ENCODE measurements at places on chromosomes 16 and 17.

GRCh38 chr16:9138021-9138680, 46.7 kb downstream of the HAPSTR1 start:
- no peak for DNase-seq

GRCh38 chr16:67458121-67458641, 22.8 kb downstream of the ATP6V0D1 start:
- no peak for DNase-seq

GRCh38 chr17:45003877-45004276, 35.8 kb upstream of the C1QL1 start:
- no peak for DNase-seq

- DNase-seq = no peak
Measured at GRCh38 chr17:46854948-46855347, 3.6 kb downstream of the WNT9B start.

GRCh38 chr17:74133740-74134139, 69.7 kb upstream of the RPL38 start:
- no peak for DNase-seq

DNA sequence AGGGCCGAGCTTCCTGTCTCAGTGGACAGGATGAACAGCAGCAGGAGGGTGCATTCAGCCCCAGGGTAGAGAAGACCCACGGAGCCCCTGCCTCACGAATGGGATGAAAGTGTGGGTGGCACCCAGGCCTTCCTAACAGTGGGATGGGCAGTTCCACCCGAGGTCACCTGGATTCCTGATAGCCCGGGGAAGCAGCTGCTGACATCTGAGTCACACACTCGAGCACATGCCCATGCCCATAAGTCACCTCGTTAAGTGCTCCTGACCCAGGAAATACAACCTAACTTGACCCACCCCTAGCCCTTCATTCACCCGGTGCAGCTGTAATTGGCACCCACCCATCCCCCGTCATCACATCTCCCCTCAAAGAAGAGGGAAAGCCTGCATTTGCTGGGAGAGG, 85.3 kb upstream of the FOXF1 start:
- no peak for DNase-seq

- no peak for DNase-seq
Measured at GRCh38 chr17:45135978-45136791, 698 bp downstream of the ACBD4 start.

DNA sequence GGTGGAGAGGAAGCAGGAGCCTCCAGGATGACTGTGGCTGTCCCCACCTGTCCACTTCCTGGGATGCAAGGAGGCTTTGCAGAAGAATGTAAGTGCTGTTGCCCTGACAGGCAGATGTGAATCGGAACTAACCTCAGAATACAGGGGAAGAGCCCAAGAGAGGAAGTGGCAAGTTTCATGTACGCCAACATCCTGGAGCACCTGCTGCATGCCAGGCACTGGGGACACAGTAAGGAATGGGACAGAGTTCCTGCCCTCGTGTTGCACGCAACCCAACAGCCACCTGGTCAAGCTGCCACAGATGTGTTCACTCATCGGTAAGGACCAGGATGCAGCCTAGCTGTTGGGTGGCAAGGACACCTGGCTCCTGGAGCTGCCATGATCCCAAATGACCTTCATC, 98.6 kb upstream of the RPL38 start:
- no peak for DNase-seq

DNA sequence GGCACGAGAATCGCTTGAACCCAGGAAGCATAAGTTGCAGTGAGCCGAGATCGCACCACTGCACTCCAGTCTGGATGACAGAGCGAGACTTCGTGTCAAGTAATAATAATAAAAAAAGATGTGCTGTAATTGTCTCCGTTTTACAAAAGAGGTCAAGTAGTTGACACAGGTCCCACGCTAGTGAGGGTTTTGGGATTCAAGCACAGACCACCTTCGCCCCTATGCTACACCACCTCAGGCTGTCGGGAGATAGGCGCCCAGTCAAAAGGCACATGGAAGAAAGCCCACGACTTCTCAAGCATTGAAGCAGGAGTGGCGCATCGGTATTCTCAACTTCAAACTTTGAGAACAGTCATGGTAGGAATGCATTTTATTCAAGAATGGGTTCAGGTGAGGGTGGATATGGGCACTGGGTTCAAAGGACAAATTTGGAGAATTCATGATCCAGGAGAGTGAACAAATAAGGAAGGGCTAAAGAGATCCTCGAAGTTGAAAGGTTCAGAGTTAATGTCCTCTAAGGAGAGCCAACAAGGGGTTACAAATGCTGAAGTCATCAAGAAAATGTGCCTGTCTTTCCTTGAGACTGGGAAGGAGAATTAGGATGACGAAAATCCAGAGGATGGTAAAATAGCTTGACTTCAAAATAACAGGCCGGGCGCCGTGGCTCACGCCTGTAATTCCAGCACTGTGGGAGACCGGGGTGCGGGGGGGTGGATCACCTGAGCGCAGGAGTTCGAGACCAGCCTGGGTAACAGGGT, 1.4 kb upstream of the AMZ2 start:
- DNase-seq = no peak

DNA sequence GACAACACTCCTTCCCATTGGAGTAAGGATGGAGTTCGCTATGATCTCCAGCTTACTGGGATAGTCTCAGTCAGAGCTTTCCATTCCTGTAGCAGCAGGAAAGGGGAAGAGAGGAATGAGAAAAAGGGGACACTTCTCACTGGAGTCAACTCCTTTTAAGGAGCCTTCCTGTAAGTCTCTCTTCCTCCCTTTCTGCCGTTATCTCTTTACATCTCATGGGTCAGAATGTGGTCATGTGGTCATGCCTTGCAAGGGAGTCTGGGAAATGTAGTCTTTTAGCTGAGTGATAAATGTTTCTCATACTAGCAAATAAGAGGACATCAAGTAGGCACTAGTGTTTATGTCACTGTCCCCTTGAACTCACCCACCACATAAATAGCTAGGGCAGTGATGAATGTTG, 227.3 kb downstream of the HAPSTR1 start:
- no peak for DNase-seq

DNA sequence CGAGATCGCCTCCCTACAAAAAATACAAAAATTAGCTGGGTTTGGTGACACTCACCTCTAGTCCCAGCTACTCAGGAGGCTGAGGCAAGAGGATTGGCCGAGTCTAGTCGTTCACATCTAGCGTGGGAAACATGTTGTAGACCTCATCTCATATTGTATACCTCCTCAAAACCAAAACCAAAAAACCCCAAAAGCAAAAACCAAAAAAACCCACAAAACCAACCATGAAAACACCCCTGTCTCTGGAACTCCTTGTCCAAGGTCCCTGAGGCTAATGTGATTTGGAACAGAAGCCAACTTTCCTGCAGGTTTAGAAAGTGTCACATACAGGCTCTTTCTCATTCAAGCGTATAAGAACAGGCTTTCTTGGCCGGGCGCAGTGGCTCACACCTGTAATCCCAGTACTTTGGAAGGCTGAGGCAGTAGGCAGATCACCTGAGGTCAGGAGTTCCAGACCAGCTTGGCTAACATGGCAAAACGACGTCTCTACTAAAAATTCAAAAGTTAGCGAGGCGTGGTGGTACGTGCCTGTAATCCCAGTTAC, 29.0 kb downstream of the RAB11FIP3 start:
- no peak for DNase-seq

GRCh38 chr16:68754084-68754792, 17.1 kb downstream of the CDH1 start:
- DNase-seq = no peak

DNA sequence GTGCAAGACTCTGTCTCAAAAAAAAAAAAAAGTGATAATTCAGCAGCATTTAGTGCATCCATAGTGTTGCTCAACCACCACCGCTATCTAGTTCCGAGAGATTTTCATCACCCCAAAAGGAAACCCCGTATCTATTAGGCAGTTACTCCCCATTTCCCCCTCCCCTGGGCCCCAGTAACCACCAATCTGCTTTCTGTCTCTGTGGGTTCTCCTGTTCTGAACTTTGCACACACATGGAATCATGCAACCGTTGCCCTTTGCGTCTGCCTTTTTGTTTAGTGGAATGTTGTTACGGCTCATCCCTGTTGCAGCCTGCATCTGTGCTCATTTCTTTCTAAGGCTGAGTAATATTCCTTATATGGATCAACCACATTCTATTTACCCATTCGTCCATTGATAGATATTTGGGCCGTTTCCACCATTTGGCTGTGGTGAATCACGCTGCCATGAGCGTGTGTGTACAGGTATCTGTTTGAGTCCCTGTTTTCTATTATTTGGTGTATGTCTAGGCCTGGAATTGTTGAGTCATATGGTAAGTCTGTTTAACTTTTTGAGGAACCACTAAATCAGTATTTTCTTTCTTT, 8.7 kb upstream of the SYNGR2 start:
- DNase-seq = no peak

- DNase-seq = no peak
Measured at GRCh38 chr17:35799942-35800341, 4.5 kb upstream of the MMP28 start.

DNA sequence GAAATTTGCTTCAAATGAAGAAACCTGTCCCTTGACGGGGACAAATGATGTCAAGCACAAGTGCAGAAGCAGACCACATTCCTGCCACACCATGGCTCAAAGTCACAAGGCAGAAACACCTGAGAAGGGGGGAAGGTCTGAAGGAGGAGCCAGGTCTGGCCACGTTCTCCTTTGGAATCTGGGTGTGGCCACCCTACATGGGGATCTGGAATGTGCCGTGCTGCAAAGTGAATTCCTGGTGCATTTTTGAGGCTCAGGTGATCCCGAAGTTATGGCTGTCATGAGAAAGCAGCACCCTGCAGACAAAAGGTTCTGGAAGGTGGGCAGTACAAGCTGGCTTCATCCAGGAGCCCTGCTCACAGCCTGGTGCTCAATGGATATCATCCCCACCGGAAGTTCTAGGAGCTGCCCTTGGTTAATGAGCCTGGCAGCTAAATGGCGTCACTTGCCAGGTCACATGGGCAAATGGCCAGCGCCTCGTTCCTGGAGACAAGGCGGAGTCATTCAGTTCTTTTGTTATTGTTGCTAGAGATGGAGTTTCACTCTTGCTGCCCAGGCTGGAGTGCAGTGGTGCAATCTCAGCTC, 20.1 kb upstream of the ADCY9 start:
- no peak for DNase-seq

GRCh38 chr17:47888293-47888692, 7.7 kb upstream of the SP2 start:
- DNase-seq = no peak

GRCh38 chr17:81884520-81884919, 6.9 kb downstream of the ALYREF start:
- DNase-seq = no peak

DNA sequence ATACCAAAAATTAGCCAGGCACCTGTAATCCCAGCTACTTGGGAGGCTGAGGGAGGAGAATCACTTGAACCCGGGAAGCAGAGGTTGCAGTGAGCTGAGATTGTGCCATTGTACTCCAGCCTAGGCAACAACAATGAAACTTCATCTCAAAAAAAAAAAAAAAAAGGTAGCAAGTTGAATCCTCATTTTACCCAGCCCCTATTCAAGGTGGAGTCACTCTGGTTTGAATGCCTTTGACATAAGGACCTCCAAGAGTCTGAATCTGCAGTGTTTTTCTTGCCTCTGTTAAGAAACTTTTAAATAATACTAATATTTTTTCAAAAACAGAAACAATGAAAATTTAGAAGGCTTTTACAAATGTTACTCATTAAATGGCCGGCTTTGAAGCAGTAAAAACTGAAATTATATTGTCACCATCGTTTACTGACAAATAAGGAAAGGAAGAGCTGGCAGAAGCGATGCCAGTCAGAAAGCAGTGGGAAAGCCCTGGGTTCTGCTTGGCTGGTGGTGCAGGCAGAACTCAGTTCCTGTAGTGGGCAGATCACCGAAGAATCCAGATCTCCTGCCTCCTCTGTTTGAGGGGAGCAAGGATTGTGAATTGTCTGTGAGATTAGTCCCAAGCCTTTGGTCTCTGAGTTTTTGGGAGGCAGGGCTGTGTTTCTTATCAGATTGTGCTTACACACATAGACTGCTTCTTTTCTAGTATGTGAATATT, 99.7 kb upstream of the HAS3 start:
- DNase-seq = no peak

- DNase-seq = no peak
Measured at GRCh38 chr17:77356690-77357201, 216.0 kb downstream of the SEC14L1 start.

GRCh38 chr17:75163074-75163473, 8.8 kb upstream of the JPT1 start:
- DNase-seq = no peak

DNA sequence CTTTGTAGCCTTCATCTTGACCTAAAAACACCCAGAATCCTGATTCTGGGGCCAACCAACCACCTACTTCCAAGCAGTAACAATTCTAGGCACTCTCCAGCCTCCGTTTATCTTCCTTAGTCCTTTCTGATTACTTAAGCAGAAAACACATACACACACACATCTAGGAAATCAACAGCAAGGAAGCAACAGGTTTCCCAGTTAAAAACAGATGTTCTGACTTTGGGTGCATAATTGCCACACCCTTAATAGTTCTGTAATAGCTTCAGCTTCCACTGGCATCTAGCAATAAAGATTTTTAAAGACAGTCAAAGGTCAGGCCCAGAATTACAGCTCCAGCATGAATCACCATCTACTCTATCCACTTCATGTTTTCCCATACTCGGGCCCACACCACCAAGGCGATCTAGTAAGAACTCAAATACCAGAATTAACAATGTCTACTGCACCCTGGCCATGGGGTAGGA, 2.6 kb downstream of the ARHGAP17 start:
- no peak for DNase-seq

DNA sequence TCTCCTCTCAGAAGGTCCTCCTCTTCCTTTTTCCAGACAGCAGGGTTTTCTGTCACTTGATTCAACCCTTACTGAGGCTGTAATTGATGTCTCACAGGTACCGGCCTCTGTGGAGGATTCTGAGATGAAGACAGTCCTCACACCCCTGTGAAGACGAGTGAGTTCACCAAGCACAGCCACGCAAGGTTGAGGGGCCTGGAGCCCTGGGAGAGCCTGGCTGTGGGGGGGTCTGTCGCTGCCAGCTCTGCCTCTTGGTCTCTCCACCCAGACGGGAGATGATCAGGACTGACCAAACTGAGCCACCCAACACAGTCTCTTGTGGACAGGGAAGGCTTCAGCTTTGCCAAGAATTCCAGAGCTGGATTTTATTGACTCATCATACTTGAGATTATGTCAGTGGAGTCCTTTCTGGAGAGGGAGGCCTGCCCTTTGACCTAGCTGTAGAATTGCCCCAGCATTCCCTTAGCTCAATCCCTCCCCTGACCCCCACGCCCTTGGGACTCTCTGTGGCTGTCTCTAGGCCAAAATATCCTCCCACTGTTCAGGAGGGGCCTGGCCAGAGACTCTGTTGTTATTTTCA, 51.1 kb upstream of the CRHR1 start:
- no peak for DNase-seq

- no peak for DNase-seq
Measured at GRCh38 chr17:2123375-2124251, 68.7 kb downstream of the HIC1 start.

DNA sequence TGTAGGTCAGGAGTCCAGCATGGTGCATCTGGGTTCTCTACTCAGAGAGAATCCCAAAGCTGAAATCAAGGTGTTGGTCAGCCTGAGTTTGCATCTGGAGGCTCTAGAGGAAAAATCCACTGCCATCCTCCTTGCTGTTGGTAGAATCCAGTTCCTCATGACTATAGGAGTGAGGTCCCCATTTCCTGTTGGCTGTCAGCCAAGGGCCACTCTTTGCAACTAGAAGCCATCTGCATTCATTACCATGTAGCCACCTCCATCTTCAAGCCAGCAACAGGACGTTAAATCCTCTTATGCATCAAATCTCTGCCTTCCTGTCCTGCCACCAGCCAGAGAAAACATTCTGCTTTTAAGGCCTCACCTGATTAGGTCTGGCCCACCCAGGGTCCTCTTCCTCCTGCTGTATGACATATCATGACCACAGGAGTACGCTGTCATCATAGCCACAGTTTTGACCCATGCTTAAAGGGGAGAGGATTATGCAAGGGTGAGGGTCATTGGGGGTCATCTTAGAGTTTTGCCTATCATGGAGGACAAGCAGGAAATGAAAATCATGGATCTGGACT, 40.5 kb downstream of the DNAH9 start:
- no peak for DNase-seq

Data from KG1 (cell line).